Stimulated activated CD4-positive, alpha-beta T cell treated with anti-CD3 and anti-CD28 coated beads, Interleukin-2, amount 100 ng/mL, for 24 hours (primary cell): ENCODE measurements at places on chromosomes 13 and 19.
A peak's percentile ranks its signal among the peaks of the same experiment; 100 is the strongest.

- DNase-seq = peak; percentile 35
Measured at GRCh38 chr19:29771708-29772414, 39.9 kb upstream of the CCNE1 start.

DNA sequence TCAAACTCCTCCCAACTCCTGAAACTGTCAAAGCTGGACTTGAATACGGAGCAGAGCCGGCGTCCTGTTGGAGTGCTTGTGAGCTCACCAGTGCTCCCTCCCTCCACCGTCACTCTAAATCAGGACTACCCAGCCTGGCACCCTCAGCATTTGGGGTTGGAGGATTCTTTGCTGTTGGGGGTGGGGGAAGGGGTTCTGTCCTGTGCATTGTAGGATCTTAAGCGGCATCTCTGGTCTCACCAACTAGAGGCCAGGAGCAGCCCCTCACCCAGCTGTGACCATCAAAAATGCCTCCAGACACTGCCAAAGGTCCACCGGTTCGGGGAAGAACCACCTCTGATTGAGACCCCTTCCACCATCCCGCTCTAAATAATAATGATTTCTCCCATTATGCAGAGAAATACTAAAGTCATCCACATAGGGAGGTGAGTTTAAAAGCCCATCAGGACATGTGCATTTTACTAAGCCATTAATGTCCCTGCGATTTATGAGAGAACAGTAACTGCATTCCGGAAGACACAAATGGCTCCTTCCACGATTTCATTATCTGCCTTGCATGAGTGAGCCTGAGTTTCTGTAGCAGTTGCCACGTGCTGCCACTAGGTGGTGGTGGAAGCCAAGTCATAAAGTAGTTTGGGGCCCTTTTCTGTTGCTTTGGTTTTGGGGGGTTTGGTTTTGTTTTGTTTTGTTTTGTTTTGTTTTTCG, 16.1 kb upstream of the USP29 start:
- peak; percentile 62 for DNase-seq

GRCh38 chr13:28204043-28204442, 65.7 kb downstream of the PAN3 start:
- DNase-seq = no peak

GRCh38 chr19:2978166-2978767, 903 bp downstream of the TLE6 start:
- no peak for DNase-seq

- DNase-seq = no peak
Measured at GRCh38 chr19:55432241-55432959, 10.7 kb downstream of the SHISA7 start.

DNA sequence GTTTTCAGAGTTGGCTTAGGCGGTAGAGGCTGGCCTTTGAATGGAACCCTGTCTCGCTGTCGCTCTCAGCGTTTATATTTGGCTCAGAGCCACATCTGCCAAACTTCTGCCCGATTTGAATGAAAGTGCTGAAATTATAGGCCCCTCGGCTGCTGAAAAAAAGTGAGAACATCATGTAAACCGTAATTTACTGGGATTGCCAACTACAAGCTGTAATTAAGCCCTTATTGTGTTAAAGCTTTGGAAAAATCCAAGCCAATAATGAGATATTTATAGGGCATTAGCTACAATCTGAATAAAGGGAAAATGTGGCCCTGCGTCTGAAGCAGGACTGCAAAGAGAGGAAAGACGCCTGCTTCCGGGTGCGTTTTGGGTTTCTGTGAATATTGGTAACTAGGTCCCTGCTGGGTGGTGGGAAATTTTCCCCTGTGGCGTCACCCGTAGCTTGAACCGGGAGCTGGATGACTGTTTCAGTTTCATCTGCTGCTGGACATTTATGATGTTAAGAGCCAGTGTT, 9.9 kb downstream of the DNM2 start:
- DNase-seq = no peak

GRCh38 chr13:23701636-23702035, 131.4 kb downstream of the TNFRSF19 start:
- no peak for DNase-seq

- no peak for DNase-seq
Measured at GRCh38 chr19:41700381-41701195, 7.8 kb upstream of the CEACAM5 start.

- DNase-seq = no peak
Measured at GRCh38 chr19:18650468-18651041, 13.7 kb downstream of the KLHL26 start.

- no peak for DNase-seq
Measured at GRCh38 chr13:19766591-19766990, 16.2 kb downstream of the PSPC1 start.

DNA sequence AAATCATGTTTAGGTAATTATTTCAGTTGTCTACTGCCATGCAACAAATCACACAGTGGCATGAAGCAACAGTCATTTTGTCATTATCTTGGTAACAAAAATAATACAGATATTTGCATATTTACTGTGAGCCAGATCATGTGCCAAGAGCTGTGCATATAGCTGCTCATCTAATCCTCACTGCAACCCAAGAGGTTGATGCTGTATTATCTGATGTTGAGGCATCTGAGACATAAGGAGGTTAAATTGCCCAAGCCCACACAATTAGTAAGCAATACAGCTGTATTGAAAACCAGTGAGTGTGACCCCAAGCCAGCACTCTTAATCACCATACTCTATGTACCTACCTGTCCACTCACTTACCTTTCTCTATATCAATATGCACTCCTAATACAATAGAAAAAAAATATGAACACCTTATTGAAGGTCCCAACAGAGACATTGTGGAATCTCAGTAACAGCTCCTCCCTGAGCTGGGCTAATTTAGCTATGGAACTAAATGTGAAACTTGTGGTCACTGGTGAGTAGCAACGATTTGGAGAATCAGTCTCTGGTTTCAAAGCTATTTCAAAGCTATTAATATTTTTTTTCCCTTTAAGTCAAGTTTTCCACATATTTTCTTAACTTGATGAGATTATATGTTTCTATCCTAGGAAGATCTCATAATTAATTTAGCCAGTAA, 185.2 kb downstream of the KLF12 start:
- no peak for DNase-seq

- DNase-seq = no peak
Measured at GRCh38 chr19:41699231-41699967, 9.0 kb upstream of the CEACAM5 start.

GRCh38 chr13:97369261-97369893, 64.6 kb upstream of the RAP2A start:
- no peak for DNase-seq

GRCh38 chr19:5170329-5170745, 170.3 kb downstream of the PTPRS start:
- peak; percentile 63 for DNase-seq

- peak; percentile 96 for DNase-seq
Measured at GRCh38 chr19:40609561-40610395, 8.6 kb downstream of the LTBP4 start.

GRCh38 chr13:106686163-106686562, 118.2 kb upstream of the ARGLU1 start:
- no peak for DNase-seq

DNA sequence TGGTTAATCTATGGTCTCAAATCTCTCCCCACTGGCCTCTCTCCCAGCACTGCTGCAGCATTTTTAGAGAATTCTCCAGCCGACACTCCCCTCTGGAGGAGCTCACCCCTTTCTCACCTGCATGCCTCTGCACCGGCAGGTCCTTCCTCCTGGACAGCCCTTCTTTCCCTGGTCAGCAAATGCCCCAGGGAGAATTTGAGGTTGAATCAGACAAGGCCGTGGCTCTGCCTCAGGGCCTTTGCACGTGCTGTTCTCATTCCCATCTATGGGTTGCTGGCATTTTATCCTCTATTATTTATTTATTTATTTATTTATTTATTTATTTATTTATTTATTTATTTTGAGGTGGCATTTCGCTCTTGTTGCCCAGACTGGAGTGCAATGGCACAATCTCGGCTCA, 1.4 kb upstream of the DOCK6 start:
- DNase-seq = no peak

GRCh38 chr19:12668932-12669269, 2.3 kb downstream of the WDR83 start:
- DNase-seq = peak; percentile 68

GRCh38 chr19:46482631-46483030, 11.3 kb upstream of the PNMA8A start:
- no peak for DNase-seq

GRCh38 chr19:23310729-23311211, 60.6 kb upstream of the ZNF724 start:
- DNase-seq = no peak

- DNase-seq = no peak
Measured at GRCh38 chr13:111923439-111923838, 143.5 kb upstream of the SOX1 start.

DNA sequence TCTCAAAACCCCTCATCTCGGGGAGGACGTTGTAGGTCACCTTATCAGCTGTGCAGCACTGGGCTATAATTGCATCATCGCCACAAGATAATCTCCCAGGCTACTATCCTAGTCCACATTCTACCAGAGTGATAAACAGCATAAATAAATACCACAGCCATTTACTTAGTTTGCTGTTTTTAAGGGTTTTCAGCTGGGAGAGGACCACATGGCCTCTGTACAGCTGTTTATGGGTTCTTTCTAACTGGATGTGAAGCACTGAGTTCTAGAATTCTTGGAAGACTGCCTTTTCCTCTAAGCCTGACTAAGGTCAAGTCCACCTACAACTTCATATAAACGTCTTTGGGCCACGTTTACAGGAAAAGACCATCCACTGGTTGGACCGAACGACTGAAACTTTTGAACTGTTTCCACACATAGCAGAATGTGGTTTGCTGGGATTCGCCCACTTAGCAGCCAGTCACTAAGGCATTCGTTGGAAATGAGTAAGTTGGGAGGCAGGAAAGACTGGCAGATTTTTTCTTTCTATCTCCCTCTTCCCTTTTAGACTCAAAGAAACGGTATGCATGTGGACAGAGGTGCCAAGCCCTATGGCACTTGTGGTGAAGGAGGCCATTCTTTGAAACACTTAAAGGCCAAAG, 752.5 kb upstream of the SGCG start:
- no peak for DNase-seq

- no peak for DNase-seq
Measured at GRCh38 chr19:51250786-51251467, at the start of gene SIGLECL1. TSS of gene SIGLECL1 (plus strand) at chr19:51251080. CDS start at chr19:51264073, 12,993 bp downstream.

GRCh38 chr13:79404361-79404760, 1.7 kb downstream of the RBM26 start:
- DNase-seq = no peak

DNA sequence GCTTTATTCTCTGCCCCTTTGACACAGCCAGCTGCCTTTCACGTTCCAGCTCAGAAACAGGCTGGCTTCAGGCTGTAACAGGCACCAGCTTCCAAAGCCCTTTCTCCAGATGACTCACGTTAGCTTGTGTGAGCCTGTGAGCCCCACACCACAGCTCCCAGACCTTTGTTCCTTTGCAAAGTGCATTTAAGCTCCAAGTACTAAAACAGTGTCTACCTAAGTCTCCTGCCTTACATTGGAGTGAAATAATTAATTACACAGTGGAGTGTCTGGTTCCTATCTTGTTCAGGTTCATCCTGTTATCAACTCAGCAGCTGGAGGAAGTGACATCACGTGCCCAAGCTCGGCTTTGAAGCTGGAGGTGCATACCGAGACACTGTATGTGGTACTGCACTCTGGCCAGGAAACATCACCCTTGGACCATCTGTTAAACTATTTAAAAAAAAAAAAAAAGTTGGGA, 475.8 kb downstream of the FOXO1 start:
- peak; percentile 73 for DNase-seq

DNA sequence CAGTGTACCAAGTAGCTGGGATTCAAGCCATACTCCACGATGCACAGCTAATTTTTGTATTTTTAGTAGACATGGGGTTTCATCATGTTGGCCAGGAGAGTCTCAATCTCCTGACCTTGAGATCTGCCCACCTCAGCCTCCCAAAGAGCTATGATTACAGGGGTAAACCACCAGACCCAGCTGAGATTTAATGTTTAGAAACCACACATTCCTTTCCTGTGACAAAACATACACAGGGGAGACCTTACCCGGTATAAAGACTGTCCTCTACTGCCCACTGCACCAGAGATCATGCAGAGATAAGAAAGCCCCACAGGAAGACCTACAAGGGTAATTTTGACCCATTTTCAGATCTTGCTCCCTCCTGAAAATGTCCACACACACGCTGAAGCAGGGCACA, 22.8 kb upstream of the ZNF83 start:
- DNase-seq = no peak

DNA sequence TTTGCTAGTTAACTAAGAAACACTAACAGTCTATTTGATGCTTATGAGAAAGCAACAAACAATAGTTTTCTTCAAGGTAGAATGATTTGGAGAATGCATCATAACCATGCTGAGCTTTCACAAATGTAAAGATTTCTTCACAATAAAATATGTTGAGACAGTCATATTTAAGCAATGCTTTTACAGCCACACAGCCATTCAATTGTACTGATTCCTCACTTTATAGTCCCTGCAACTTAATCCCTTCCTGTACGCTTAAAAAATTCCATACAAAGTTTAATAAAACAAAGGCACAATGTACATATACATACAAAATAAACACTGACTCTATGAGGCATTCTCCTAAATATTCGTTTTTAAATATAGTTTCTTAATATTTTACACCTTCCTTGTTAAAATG, 4.7 kb upstream of the ACOD1 start:
- DNase-seq = no peak

- no peak for DNase-seq
Measured at GRCh38 chr19:46659151-46660007, 1.6 kb downstream of the DACT3 start.
